Caudate nucleus (tissue), 63 donors: ENCODE measurements at places on chromosomes 1 and 21.

DNA sequence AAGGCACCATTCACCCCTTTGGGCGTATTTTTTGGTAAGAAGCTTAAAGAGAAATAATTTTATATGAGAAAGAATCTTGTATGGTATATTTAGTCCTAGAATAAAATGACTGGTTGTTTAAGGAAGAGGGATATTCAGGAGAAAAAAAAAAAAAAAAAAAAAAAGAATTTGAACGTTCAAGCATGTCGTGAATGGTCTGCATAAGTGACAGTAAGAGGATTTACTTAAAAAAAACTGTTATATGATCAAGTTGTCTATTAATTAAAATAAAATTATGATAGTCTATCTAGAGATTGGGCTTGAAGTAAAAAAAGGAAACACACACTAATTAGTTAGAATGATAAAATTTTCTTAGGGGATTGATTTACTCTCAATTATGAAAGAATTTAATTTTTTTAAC is 11.7 kb upstream of the OR14I1 start:
- no peak for DNase-seq

DNA sequence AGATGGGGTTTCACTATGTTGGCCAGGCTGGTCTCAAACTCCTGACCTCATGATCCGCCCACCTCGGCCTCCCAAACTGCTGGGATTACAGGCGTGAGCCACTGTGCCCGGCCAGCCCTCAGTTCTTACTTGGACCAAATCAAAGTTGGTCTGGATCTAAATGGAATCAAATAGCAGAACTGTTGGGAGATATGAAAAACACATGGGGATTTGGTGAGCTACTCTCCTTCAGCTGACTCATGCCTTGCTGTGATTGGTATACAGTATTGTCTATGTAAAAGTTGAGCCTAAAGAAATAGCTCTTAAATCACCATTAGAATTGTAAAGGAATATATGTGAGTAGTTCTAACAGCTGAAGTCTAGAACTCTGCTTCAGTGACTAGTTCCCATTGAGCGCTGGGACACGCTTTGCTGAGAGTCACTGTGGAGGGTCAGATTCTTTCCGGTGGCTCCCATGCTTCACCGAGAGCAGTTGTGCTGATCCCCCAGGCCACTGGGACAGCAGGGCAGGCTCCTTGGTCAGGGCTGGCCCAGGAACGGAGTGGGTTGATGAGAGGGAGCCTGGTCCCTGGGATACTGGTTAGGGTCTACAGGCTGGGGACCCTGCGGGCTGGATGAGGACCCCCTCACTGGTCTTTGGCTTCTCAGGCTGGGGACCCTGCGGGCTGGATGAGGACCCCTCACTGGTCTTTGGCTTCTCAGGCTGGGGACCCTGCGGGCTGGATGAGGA is 14.0 kb downstream of the PKNOX1 start:
- no peak for DNase-seq

DNA sequence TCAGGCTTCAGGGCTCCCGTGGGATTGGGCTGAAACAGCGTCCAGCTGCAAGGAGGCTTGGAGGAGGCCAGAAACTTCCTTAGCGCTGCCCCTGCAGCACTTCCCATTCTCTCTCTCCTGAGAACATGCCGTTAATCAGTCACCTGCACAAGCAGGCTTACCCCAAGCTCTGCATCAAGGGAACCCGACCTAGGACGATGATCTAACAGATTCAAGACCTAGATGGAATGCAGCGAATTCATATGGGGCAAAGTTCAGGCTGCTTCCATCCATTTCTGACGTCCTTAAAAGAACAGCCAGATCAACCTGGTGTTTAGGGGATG is 114.1 kb downstream of the ERG start:
- DNase-seq: no peak

- DNase-seq: no peak
These were observed 29.9 kb downstream of the FMO4 start for GRCh38 chr1:171343727-171344472.

DNA sequence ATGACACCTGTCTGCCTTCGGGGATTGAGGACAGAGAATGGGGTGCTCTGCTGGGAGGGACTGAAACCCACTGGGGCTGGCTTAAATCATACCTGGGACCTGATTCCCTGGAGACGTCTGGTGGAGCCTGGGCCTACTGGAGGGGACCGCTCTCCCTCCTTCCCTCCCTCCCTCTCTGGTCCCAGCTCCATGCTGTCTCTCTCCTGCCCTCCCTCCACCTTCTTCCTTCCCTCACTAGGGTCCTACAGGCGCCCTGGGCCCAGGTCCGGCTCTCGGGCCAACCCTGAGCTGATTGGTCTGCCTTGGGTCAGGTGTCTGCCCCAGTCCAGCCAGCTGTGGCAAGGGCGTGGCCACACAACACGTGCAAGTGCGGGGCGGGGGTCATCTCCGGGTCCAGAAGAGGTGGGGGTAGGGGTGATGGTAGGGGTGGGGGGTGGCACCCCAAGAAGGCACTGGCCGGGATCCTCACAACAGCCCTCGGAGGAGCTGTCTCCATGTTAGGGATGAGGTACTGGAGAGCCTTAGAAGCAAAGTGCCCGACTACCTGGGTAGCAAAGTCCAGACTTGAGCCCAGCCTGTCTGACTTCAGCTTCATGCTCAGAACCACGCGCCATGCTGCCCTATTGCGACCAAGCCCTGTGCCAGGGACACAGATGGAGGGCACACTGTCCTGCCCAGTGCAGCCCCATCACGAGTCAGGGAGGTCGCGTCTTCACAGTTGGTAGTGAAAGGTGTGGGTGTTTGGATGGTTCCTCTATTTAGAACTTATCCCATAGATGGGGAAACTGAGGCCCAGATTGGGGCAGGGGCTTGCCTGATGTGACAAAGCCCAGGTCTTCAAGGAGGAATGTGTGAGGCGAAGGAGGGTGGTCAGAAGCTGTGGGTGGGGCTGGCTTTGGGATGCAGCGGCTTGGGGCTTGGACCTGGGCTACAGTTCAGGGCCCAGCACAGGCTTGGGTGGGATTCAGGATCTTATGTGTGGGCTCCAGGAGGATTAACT is 574.1 kb downstream of the PTPRU start:
- DNase-seq: no peak

GRCh38 chr1:163528710-163529348 is 207.1 kb downstream of the NUF2 start:
- no peak for DNase-seq

GRCh38 chr1:198083549-198083948 is 73.2 kb upstream of the NEK7 start:
- no peak for DNase-seq

DNA sequence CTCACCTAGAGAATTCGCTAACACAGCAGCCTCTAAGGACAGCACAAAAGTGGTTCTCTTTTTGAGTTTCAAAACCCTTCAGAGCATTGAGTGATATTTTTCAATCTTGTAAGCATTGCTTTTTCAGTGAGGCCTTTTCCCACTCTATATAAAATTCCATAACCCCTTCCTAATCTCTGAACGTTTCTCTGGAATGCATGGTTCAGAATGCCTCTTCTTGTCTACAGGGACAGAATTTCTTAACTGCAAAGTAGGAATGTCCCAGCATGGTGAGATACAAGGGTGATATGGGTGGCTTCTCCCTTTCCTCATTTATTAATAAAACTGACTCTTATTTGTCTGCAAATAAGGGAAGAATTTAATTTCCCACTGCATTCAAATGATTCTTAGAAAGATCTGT is 377.9 kb downstream of the LTN1 start:
- no peak for DNase-seq

DNA sequence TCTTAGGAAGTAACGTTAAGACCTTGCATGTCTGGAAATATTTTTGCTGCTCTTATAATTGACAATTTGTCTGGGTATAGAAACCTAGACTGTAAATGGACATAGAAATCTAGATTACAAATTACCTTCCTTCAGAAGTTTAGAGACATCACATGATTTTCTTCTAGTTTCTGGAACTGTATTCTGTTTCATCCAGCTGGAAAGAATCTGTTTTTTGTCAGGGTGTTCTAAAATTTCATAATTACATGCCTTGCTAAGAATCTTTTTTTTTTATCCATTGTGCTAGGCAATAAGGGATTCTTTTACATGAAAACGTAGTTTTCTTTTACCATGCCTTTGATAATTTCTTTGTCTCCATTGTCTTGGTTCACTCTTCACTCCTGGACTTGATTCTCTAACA is 20.7 kb upstream of the S100A7 start:
- no peak for DNase-seq

DNA sequence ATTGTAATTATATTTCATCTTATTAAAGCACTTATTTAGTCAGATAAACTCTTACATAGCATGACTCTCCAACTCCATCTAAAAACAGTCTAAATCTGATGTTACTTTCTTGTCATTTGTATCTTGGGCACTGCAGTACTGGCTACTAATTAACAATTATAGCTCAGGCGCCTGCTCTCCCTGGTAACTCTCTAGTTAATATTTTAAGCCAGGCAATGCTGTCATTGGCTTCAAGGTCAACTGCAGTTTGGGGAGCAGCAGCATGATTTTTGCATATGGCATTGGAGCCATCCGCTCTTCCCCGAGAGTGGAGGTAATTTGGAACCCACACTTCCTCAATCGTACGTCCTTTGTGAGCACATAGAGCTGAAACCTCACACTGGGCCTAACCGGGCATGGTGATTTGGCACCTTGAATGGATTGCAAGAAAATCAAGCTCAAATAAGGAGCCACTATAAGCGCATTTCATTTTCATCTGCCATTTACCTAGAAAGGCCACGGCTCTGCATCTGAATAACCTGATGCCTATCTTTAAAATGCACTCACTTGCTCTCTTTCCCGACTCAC is 187.7 kb downstream of the KAZN start:
- DNase-seq: no peak

GRCh38 chr1:29575826-29576225 is 339.5 kb downstream of the PTPRU start:
- DNase-seq: no peak

DNA sequence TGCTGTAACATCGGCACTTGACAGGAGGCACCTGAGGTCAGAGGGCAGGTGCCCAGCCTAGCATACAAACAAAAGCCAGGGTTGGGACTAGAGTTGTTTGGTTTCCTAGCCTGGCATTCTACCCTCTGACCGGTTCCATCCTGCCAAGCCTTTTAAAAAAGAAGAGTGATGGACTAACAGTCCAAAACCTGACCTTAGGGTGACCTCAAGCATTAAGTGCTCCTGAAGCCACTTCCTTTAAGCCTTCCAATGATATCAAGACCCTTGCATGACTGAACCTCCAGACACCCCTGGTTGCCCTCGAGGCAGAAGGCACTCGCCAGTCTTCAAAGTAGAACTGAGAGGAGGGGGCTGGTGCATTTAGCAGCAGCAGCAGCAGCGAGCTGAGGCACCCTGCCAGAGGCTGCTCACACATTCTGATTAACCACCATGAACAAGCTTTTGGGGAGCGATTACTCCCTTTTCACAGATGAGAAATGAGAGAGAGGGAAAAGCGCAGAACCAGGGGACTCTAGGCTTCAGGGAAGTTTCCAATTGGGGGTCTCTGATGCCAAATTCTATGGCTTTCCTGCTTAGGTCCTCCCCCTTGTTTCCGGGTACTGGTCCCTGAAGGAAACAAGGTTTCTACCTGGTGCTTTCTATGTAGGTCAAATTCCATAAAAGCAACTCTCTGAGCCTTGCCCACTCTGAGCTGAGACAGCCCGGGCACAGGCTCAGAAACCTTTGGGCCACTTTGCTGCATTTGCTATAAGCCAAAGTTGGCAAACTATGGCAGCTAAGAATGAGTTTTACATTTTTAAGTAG is 9.2 kb downstream of the SLC2A1 start:
- DNase-seq: no peak

GRCh38 chr1:44620072-44620471 is 54.2 kb downstream of the TMEM53 start:
- no peak for DNase-seq

DNA sequence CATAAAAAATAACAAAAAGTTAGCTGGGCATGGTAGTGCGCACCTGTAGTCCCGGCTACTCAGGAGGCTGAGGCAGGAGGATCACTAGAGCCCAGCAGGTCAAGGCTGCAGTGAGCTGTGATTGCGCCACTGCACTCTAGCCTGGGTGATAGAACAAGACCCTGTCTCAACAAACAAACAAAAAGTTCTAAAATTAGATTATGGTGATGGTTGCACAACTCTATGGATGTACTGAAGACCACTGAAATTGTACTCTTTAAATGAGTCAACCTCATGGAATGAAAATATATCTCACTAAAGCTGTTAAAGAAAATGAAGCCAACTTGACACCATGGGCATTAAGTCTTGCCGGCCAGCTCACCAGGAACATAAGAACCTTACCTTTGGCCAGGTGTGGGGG is 9.1 kb downstream of the MRAP start:
- DNase-seq: no peak

- no peak for DNase-seq
These were observed 26.7 kb downstream of the CFH start for GRCh38 chr1:196678510-196678884.

DNA sequence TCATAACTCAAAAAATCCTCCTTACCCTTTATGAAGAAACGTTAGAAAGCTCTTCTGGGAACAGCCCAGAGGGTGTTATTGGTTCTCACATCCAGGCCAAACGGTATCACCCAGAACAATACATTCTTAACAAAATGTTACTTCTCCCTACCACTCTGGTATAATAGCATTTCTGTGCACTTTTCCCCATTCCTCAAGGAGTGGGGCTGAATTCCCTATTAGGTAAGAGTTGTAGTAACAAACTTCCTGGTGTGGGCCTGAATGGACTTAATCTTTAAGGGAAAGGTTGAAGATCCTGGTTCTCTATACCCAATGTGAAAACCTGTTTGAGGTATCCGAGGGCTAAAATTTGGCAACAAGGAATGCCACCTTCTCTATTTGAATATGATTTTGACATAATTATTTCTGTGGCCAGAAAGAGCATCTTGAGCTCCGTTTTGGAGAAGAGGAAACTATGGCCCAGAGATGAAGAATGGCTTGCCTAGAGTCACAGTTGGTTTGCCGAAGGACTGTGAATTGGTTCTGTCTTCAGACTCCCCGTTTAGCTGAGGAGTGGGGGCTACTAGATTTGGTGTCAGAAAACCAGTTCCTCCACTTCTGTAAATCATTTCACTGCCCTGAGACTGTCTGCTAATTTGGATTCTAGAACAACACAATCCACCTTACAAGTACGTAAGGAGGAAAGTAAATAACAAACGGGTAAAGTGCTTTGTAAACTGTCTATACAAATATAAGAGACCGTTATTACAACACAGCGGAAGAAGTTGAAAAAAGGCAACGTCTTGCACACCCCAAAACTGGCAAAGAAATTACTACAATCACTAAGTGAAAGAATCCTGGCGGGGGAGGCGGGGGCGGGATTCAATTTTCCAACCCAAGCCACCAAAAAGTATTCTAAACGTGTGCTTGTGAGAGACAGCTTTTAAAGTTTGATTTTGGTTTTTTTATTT is 2.3 kb downstream of the ANP32E start:
- DNase-seq: peak; percentile 41

- peak; percentile 38 for DNase-seq
These were observed 5.7 kb upstream of the TPRG1L start for GRCh38 chr1:3618881-3619671.
